K562 (cell line): ENCODE measurements at places on chromosomes 7 and 10. TPM values are rescaled to one million over a fixed set of nuclear protein-coding genes. Genes with fewer than 3 reads are reported as not detected.

TEX47 gene
- not detected in 2 replicates for total RNA-seq

LRGUK gene
- 0.13 TPM in 2 replicates for total RNA-seq

FAM13C gene
- total RNA-seq, result not detected in 2 replicates

NAT16 gene
- total RNA-seq, result not detected in 2 replicates

GRCh38 chr7:36967387-36967786 lies 243.1 kb upstream of the AOAH start:
- DNase-seq, result peak; percentile 62

- DNase-seq, result no peak
These were observed 10.9 kb downstream of the PPA1 start for GRCh38 chr10:70222340-70222794.

GRCh38 chr7:152089183-152089582 lies 63.7 kb downstream of the GALNT11 start:
- no peak for DNase-seq

- no peak for DNase-seq
These were observed 658.1 kb upstream of the MGMT start for GRCh38 chr10:128808921-128809440.

DNA sequence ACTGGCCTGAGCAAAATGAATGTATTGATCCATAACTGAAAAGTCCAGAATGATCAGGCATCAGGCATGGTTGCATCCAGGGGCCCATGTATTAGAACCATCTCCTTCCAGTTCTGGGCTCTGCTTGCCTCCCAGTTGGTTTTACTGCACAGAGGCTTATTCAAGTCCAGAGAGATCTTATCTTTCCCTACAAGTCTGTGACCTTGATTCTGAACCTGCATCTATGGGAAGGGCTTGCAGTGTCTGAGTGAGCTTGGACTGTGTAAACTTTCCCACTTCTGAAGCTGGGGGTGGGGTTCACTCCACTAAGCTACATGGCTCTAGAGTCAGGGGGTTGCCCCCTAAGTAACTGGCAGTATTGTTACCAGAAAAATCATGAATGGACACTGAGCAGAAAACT lies 136.2 kb downstream of the TCF7L2 start:
- no peak for DNase-seq

DNA sequence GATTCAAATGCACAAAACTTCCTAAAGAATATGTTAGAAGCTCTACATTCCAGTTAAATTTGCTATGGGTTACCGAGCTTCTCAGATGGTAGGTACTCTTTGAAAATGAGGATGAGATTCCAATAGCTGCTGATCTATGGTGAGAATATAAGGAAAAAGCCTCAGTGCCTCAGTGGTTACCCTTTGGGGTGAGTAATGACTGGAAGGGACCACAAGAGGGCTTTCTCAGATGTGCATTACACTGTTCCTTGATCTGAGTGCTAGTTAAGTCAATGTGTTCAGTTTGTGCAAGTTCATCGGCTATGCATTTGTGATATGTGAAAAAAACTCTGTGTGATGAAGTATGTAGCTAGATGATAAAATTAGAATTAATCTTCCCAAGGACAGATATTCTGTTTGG lies 3.5 kb downstream of the NRCAM start:
- peak; percentile 59 for DNase-seq

DNA sequence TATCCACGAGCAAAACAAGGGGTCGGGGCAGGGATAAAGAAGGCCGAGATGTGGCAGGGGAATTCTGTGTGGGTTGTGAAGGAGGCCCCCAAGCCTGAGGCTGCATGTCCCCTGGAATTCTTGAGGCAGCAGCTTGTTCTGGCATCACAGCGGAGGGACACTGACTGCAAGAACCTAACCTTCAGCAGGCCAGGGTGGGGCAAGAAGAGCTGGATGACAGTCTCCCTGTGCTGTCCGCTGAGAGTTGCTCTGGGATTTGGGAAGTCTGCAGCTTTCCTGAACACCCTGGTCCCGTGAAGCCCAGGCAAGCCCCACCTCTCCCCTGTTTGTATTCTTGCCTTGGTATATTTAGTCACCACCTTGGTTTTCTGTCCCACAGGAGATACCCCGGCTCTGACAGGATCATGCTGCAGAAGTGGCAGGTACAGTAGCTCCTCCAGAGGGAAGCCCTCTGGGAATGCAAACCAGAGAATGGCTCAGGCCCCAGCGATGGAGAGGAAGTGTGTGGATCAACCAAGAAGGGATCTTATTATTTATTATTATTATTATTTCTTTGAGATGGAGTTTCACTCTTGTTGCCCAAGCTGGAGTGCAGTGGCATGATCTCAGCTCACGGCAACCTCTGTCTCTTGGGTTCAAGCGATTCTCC lies 1.9 kb upstream of the LRRC18 start:
- no peak for DNase-seq

DNA sequence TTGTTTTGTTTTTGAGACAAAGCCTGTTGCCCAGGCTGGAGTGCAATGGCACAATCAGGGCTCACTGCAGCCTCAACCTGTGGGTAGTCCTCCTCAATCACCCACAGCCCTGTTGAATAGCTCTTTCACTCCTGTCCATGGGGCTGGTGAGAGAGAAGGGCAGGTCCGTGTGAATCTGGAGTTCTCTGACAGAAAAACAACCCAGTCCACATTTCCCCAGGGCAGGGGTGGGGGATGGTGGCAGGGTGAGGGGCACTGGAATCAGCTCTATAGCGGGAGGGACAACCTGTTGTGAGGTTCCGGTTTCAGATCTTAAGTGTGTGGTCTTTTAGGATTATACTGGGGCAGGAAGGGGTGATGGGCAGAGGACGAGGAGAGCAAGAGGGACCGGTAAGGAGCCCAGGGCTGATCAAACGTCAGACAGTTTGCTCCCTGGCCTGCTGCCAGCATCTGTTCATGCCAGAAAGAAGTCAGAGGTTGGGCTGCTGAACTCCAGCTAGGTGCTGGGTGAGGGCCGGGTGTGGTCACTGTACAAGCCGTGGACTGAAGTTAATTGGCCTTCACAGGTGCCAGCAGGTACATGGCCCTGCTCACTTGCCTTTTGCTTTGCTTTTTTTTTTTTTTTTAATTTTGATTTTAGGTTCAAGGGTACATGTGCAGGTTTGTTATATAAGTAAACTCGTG lies 33.2 kb upstream of the MKRN1 start:
- peak; percentile 73 for DNase-seq

DNA sequence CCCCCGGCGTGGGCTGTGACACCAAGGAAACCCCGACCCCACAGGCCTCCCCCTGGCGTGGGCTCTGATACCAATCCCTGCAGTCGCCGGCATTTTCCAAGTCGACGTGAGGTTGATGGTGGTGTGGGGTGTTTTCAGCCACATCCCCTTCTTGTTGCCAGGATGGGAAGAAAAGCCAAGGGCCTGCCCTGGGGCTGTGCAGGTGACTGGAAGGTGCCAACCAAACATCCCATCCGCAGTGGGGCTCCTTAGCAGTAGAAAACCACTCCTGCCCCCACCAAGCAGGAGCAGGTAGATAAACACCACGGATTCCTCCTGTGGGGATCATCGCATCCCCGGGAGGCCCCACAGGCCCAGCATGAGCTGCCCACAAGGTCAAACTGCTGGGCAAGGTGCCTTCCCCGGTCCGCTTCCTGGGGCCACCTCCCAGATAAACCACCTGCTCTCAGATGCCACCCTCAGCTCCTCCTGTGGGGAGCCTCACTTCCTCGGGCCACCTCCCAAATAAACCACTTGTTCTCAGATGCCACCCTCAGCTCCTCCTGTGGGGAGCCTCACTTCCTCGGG lies 88.5 kb upstream of the DIP2C start:
- no peak for DNase-seq

- no peak for DNase-seq
These were observed 473 bp downstream of the PPP1R9A start for GRCh38 chr7:94907811-94908322.
